ENCODE measurements at places on chromosomes 12 and 14.

- peak; percentile 68 for DNase-seq
Measured at GRCh38 chr14:88492272-88493089, 62.3 kb downstream of the PTPN21 start.

GRCh38 chr14:102971314-102971713 is 48.9 kb downstream of the AMN start:
- no peak for DNase-seq

- no peak for DNase-seq
Measured at GRCh38 chr12:120951-121350, 54.4 kb downstream of the IQSEC3 start.

- no peak for DNase-seq
Measured at GRCh38 chr14:64998455-64998931, 11.8 kb downstream of the FNTB start.

GRCh38 chr12:66405395-66405794 is 103.1 kb downstream of the HELB start:
- DNase-seq: no peak

- no peak for DNase-seq
Measured at GRCh38 chr14:80638620-80639515, 302.7 kb downstream of the CEP128 start.

GRCh38 chr12:42469355-42470175 is 120.0 kb downstream of the PRICKLE1 start:
- DNase-seq: peak; percentile 82

- DNase-seq: no peak
Measured at GRCh38 chr14:24858684-24859083, 191.3 kb downstream of the STXBP6 start.

DNA sequence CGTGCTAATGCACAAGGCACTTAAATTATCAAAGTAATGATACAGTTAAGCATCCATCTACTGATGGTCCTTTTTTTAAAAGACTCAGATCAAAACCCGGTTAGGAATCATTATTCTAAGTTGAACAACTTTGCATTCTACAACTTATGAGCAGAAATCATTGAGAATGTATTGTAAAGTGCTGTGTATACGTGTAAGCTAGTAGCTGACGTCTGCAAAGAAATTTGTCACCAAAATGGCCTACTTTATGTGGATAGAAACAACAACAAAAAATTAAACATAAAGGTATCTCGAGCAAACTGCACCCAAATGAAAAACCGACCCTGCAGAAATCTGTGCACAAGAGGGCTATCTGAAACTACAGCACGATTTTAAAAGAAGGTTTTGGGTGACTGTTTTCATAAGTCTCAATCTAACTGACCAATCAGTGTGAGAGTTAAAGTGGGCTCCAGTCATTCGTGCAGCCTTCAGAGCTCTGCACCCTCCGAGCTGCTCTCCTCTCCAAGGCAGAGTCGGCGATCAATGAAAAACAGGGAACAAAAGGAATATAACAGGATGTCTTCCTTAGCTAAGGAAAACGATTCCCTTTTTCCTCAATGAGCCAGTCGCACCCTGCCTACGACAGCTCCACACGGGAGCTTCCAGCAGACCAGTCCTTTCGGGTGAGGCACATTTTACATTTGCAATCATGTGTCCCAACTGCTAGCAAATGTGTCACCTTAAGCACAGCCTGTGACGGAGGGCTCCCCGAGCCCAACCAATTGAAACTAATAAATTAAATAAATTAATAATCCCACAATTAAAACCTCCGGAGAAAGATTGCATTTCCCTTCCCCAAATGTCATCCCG is 200.7 kb upstream of the FOXN3 start:
- peak; percentile 14 for DNase-seq
